ENCODE measurements at places on chromosomes 1 and 21.
A peak's percentile ranks its signal among the peaks of the same experiment; 100 is the strongest.

GRCh38 chr1:182978151-182978853 is 25.3 kb upstream of the SHCBP1L start:
- no peak for DNase-seq

DNA sequence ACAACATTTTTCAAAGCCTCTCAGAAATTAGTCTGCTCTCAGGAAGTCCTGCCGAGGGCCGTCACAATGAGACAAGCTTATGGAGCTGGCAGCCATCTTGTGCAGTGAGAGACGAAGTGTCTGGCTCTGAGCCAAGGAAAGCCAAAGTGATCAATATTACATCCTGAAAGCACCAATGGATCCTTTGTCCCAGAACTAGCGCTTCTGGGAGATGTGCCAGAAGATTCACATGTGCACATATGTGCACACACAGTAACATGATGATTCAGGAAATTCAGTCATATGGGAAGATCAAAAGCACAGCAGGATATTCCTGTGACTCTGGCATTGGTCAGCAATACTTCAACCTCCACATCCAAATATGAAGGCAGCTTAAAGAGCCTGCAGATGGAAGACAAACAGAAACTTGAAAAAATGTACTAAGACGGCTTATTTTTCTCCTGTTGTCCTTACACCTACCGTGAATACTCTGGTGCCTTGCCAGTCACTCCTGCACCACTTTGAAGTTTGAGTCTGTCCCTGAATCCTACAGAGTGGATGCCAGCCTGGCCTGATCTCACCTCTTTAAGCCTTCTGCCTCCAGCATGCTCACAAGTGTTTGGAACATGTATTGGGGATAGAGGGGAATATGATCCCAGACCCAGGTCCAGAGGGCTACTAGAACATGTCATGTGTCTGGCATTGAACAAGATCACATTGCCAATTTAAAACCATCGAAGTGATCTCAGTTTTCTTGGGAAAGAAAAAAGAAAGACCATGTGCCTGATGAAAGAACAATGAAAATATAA is 44.5 kb upstream of the PRRX1 start:
- DNase-seq: peak; percentile 24

- no peak for DNase-seq
Measured at GRCh38 chr1:232186931-232187330, 443.0 kb downstream of the SIPA1L2 start.

- DNase-seq: peak; percentile 61
Measured at GRCh38 chr1:34742667-34743270, 12.1 kb upstream of the GJB5 start.

DNA sequence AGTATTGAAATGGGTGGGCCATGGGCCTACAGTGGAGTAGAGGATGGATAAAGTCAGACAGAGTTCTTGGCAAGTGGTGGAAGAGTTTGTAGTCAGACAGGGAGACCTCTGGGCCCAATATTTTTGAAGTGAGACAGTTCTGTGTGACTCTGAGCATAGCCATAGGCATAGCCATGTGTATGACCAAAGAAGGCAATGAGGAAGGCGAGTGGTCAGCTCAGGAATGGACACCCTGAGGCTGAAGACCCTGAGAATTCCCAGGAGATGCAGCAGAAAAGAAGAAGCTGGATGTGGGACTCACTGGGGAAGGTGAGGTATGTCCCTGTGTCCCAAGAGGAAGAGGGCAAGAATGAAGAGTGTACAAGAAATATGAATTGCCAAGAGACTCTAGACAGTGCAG is 210.6 kb upstream of the IRF2BP2 start:
- DNase-seq: no peak

- DNase-seq: peak; percentile 80
Measured at GRCh38 chr1:169711469-169712308, at the start of gene SELL. Gene SELL (minus strand): TSS chr1:169711620. CDS start chr1:169711498, 122 bp downstream.

DNA sequence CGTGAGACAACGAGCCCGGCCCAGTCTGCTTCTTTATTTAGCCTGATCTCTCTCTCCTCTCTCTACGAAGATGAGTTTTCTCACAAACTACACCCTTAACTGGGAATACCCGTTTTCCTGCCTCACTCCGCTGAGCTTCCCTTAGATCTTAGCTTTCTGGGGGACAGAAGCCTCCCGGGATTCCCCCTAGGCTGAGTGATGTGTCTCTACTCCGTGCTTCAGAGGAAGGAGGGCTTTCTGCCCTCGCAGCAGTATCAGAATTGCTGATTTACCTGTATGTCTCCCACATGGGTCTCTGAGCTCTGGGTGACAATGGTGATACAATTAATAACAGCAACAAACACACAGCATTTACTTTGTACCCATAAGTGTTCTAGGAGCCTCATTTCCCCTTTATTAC is 1.0 kb downstream of the ZBTB17 start:
- DNase-seq: no peak

- peak; percentile 49 for DNase-seq
Measured at GRCh38 chr1:247906504-247907047, 11.2 kb downstream of the OR2W3 start.

DNA sequence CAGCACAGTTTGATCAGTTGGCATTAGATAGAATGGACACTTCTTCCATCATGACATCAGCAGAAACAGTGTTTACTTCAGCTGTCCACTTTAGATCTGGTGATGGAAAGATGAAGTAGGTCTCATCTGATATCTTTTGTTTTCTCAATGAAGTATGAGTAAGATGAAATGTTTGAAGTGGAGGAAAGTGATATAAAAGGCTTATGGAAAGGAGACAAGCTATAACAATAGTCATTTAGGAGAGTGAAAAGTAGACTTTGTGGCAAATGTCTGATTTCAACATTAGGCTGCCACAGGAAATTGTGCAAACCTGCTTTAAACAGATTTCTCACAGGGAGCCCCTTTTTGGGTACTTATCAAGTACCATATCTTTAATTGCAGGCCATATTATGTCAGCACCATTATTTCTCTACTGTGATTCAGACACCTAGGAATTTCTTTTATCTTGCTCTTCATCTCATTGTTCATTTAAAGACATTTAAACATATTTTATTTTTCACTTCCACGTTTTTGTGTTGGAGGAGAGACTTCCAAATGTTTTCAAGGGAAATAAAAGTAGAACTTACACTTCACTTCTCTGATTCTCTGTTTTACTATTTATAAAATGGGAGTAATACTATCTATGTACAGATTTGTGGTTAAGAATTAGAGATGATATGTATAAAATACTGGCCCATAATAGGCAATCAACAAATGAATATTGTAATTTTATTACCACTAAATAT is 18.1 kb downstream of the PDC start:
- DNase-seq: peak; percentile 48

GRCh38 chr1:178308438-178308837 is 188.3 kb downstream of the CLEC20A start:
- DNase-seq: no peak

DNA sequence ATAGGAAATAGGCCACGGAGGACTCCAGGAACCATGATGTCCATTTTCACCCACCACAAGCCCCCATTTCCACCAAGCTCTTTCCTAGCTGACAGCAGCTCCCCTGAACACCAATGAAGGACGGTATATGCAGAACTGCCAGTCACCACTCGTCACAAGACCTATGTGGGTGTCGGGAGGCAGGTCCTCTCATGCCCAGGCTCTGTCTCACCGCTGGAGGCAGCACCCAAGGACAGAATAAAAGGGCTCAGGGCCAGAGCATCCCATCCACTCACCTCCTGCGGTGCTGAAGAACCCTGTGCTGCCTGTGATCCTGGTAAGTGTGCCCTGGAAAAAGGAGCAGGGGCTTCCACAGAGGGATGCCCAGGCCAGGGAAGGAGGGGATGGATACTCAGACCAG is at the start of gene LCE1F:
LCE1F (plus strand) TSS at position 266 of the 400 bp plus-strand sequence. CDS start 1,232 bp downstream, outside the sequence.
- DNase-seq: no peak

DNA sequence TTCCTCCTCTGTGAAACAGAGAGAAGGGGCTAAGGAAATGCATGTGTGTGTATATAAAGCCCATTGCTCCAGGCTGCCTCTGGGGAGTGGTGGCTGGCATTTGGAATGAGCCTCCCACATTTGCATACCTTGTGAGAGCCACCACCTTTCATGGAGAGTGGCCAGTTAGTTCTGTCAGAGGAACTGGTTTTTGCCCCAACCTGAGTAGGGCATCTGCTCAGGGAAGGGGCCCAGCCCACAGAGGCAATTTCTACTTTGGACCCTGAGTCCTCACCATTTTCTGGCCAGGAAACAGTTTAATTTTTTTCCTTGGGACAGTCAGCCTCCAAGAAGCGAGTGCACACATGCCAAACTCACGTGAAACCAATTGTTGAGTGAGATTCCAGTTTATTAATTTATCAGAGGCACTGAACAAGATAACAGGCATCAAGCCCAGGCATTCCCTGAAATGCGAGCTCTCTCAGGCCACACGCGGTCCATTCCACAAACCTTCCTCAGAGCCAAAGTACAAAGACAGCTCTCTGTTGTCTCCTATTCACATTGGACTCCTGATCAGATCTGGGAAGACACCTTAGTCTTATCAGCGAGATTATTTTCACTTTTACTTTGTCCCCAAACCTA is 1.0 kb upstream of the SLC6A9 start:
- DNase-seq: no peak

DNA sequence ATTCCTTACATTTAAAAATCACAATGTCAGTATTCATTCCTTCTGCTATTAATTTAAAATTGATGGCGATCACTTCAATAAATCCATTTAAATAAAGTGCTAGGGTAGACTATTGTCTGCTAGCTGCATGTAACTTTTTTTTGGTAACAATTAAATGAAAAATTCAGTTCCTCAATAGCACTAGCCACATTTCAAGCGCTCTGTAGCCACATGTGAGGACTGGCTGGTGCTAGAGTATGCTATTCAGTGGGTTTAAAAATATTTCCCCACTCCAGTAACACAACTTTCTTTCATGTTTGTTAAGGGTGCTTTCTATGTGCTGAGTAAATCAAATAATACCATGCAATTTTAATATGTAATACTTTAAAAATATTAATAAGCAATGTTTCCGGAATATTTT is 108.2 kb downstream of the LTN1 start:
- peak; percentile 16 for DNase-seq

DNA sequence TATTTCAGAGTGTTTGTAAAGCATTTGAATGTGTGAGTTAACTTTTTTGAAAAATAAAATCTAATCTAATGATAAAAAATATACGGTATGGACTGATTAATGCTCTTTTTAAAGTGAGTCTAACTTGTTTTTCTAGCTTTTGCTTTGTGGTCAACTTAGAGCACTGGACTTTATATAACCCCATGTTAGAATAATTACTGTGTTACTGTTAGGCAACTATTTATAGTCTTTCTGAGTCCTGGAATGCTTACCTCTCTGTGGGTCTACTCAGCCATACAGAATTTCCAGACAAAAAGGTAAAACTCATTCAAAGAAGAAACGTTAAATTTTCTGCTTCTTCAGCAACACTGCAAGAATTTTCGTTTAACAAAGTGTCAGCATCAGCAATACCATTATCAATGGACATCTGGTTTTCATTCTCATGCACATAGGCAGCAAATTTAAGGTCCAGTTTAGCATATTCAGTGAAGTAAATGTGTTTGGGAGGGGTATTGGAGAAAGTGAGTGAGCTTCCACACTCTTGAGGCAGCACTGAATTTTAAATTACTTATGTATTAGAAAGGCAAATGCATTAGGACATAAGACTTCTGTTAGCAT is 664.7 kb upstream of the NEGR1 start:
- peak; percentile 3 for DNase-seq

DNA sequence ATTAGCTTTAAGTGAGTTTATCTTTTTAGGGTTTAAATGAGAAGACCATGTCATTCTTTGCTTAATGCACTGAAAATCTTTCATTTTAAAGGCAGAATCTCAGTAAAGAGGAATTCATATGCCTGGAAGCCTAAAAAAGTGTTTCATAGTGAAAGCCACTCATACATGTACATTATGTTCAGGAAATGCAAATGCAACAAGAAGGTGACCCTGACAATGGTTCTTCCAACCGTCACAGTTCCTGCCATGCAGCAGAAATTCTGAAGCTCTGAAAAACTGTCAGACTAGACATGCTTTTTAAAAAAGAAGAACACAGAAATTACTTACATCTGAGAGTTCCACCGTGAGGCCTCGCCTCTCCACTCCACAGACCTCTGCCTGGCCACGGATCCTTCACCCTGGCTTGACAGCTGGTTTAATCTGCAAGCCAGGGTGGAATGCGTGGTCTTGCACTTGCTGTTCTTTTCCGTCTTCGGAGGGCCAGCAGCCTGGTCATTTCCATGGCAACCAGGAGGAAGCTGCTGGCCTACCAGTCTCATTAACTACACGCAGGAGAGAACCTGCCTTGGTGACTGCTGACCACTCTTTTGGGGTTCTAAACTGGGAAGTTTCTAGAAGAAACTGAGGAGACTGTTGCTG is 41.8 kb upstream of the PAXBP1 start:
- no peak for DNase-seq

GRCh38 chr1:90729504-90730242 is 12.6 kb upstream of the BARHL2 start:
- no peak for DNase-seq

DNA sequence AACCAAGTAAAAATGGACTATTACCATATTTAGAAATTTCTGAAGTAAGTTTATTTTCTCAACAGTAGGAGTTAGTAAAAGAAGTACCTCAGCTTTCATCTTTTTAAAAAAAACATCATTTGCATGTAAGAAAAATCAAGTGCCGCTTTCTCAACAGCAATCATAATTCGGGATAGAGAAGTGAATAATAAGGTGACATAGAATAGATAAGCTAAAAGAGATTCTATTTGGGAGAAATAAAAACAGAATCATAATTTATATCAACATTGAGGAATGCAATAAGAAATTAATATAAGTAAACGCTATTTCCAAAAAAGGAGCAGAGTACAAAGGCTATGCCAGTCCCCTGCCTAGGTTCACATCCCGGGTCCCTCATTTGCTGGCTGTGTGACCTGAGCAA is 330.9 kb upstream of the GREM2 start:
- no peak for DNase-seq

- no peak for DNase-seq
Measured at GRCh38 chr1:66732407-66733166, 19.7 kb upstream of the DYNLT5 start.

Data from iris pigment epithelial cell (primary cell).